ENCODE measurements at places on chromosomes 4 and X.

DNA sequence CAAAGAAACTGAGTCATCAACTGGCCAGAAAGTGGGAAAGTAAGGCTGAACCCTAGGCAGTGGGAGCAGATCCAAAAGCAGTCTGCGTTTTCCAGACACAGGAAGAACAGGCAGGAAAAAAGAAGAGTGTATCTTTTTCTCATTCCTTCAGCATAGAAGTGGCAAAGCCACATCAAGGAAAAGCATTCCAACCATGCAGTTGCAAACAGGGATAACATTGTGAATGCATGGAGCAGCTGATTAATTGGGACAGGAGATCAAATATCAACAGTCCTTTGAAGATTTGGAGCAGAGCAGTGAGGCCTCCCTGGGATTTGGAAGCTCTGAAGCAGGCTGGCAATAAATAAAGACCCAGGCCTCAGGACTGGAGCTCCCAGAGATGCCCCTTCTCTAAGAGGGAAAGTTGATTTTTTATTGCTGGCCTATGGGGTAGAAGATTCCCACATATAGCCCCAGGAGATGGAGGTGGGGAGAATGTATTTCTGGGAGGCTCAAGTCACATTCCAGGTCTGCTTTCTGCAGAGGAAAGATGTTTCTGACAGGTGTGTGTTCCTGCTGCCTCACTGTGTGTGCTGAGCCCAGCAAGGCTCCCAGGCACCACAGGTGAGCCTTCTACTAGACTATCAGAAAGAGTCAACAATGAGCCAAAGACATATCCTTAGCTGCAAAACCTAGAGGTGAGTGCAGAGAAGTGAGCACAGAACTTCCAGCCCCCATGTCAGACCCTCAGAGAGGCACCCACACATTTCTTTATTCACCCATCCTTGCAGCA is 222.5 kb downstream of the RAB28 start:
- no peak for DNase-seq

- no peak for DNase-seq
These were observed 75.4 kb downstream of the DCHS2 start for GRCh38 chr4:154416190-154416547.

GRCh38 chr4:153451911-153452657 is 14.1 kb upstream of the TMEM131L start:
- no peak for DNase-seq

DNA sequence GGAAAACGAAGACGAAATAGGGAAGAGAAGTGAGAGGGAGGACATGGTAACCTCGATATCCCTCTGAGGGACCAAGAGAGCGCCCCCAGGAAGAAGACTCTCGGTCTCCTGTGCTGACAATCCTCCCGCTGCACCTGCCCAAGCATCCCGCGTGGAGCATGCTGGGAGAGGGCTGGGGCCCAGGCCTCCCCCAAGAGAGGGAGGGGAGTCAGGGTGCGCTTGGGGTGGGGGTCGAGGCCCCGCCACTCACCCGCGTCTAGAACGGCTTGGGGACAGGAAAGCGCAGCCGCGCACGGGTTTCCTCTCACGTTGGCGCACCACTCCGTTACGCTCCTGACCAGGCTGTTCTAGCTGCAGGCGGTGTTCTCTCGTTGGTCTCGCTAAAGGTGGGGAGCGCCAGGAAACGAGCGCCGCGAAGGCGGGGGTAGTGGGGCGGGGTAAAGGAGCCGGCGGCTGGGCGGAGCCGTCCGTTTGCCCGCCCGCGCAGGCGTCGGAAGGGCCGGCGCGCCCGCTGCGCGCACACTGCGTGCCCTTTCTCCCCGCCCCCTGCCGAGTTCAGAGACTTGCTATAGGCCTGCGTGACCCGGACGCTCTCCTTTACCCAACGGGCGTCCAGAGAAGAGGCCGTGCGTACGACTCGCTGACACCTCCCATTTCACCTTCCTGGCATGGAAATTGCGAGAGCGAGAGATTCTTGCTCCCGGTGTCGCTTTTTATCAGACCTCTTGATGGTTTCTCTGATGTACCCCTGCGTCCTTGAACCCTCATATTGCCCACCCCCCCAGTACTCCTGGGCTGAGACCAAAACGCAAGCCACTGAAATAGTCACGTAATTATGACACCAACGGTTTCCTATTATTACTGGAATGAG is at the start of gene C1GALT1C1:
TSS of gene C1GALT1C1 (minus strand) at position 388 of the 871 bp plus-strand sequence. CDS start 2,888 bp downstream, outside the sequence.
- peak; percentile 69 for DNase-seq

- no peak for DNase-seq
These were observed 15.0 kb downstream of the TLR7 start for GRCh38 chrX:12881914-12882313.

DNA sequence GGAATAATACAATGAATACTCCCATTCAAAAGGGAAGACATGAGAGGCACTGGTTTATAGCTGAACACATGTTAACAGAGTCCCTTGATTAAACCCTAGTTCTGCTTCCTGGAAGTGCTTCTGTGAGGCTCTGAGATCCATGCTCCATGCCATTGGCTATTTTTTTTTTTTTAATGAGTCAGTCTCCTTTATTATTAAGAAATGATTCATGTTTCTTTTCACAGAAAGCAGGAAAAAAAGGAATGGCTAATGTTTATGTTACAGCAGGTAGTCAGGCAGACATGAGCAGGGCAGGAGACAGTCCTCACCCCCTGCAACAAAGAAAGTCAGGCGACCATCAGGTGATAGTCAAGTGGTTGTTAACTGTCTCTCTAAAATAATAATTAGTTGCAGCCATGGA is 598.7 kb downstream of the EPHA5 start:
- DNase-seq, result no peak

DNA sequence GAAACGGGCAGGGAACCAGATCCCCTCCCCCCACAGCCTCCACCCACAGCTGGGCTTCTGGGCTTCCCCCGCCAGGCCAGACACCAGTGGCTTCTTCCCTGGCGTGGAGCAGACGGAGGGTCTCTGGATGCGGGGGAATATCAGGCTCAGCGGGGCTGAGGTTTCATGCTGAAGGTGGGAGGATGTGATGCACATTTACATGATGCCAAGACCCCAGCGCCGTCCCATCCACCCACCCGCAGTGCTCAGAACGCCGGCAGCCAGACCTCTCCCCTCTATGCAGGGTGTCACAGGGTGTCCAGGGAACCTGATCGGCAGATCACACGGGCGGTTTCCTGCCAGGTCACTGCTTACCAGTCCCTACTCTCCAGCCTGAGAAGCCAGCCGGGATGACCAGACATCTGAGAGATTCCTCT is 12.8 kb upstream of the TNIP2 start:
- no peak for DNase-seq

DNA sequence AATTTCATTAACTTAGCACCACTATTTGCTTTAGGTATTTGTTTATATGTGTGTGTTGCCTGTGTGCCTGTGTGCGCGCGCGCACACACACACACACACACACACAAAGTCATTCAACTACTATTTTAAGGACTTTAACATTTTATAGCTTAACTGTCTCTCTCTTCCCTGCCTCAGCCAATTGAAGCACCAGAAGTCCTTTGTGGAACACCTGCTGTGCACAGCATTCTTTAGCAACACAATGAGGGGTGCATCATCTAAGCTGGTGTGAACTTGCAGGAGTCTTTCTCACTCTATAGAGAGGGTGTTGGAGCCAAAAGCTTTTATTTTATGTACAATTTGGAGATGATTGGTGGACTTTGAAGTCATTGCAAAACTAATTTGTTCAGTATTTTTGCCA is 31.3 kb downstream of the SLIT2 start:
- DNase-seq, result no peak

DNA sequence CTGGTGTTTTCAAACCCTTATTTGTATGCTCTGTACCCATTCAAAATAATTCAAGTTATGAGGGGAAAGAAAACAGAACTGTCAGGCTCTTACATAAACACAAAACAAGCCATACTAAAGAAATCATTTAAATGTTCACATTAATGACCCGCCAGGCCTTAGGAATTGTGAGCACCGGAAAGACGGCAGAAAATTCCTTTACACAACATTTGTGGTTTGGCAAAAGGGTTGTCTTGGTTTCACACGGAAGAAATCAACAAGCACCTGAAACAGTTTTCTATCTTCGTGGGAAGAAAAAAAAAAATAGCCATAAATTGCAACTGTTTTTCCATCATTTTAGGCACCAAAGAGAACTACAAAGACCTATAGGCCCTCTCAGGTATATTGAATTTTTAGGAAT is 188.5 kb upstream of the FTHL17 start:
- no peak for DNase-seq

- no peak for DNase-seq
These were observed 68.6 kb downstream of the RGS12 start for GRCh38 chr4:3361406-3361805.

DNA sequence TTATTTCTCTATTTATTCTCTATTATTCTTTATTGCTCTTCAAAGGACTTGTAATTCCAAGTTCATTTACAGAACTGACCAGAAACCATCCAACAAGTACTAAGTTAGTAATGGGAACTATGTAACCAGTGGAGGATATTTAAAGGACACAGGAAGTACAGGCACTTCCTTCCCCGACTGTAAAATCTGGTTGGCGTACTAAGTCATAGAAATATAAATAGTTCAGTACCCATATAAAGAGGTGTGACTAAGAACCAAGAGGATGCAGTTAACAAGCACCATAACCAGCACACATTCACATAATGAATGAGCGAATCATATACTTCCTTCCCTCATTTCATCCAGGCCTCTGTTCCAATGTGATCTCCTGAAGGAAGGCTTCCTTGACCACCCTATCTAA is 3.6 kb upstream of the EIF4E start:
- no peak for DNase-seq

- peak; percentile 74 for DNase-seq
These were observed 161.7 kb downstream of the BTC start for GRCh38 chr4:74632634-74633033.

DNA sequence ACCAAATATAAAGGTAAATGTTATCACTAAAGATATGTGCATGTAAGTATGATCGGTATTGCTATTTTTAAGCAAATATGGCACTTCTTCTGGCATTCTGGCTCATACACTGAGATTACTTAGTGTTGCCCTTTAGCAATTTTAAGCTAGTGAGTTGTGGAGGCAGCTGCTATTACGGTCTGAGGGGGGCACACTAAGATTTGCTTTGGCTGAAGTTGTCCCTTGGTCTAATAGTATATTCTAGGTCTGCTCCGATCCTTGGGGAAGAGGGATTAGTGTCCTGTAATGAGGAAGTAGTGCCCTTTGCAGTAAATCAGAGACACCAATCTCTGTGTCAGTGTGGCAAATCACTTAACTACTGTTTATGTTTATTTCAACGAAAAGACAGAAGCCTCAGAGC is 196.5 kb upstream of the FTHL17 start:
- DNase-seq, result peak; percentile 16

GRCh38 chr4:150782311-150782710 is 200.4 kb downstream of the MAB21L2 start:
- DNase-seq, result peak; percentile 36

DNA sequence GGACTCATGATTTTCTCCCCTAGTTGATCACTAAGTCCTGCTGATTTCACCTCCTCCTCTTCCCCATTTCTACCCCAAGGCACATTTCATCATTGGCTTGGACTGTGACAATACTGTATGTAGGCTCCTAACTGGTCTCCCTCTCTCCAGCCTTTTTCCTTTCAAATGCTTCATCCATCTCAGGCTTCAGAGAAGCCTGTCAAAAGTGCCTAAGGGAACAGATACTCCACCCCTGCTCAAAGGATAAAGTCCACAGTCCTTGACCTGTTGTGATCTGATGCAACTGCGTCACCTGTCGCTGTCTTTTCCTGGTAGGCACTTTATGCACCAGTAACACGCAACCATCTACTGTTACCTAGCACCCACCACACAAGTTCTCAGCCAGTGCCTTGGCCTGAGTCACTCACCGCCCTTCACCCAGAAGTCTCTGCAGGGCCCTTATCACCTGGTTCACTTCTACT is 12.8 kb downstream of the SCARB2 start:
- DNase-seq, result no peak

DNA sequence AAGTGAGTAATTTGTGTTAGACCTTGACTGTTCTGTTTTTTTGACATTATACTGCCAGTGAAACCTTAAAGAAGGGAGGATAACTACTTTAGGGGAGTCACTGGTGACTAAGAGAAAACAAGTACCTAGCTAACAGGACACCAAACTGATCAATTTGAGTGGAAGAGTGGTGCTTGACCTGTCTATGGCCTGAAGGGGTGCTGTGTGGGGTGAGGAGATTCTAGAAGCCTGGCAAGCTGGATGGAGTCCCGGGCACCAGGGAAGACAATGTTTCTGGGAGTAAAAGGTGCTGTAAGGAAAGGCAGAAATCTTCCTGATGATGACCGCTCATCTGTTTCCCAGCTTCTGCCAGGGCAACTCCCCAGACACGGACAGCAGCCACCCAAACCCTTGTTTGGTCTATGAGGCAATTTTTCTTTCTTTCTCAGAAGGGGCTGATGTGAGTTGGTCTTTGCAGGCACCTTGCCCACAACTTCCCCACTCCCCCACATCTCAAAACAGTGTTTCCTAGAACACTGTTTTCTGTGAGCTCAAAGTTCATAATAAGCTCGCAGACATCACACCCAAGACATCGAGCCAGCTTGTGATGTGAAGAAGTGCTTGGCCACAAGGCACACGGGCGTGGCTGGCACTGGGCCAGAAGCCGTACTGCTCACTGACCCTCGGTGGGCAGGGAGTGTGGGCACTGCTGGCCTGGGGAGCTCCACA is 4.6 kb downstream of the TXK start:
- no peak for DNase-seq

DNA sequence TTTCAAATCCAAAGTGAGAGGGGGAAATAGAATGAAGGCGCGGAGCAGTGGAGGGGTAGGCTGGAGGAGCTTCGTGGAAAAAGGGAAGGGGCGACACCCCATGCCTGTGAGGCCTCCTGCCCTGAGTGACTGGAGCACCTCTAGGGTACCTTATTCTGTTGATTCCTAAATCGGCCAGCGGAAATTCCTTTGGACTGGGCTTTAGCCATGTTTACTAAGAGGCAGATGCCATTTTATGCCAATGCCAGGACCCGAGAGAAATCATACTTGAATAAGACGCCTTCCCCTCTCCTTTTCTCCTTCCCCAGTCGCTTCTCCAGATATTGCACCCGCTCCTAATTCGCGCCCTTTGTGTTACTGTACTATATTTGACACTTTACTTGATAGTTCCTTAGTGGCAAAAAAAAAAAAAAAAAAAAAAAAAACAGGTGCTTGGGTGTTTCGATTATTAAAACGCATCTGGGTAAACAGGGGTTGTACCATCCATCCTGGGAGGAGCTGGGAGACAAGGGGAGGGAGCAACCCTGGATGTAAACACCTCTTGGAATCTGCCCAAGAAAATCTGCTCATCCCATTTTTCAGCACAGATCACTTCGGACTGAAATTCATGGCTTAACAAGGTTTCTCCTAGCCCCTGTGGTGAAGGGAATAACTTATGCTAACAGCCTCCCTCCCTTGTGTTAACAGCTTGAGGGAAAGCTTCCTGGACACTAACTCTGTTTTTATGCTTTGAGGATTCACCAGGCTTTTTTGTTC is 1.5 kb downstream of the BMP3 start:
- DNase-seq, result no peak

DNA sequence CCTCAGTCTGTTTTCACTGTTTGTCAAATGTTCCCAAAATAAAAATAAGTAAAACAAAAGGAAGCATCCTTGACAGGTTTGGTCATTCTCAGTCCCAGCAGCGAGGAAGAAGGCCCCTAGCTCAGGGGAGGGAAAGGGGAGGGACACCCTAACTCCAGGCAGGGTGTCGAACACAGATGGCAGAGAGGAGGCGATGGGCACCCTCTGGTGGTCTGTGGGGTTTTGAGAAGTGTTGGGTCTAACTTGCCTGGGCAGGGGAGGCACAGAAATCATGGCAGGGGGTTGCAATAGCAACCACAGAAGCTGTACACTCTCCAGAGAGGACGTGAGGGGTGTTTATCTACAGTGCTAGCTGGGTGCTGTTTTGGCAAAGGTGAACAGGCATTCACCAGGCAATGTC is 229.8 kb upstream of the SFRP2 start:
- DNase-seq, result no peak

GRCh38 chr4:85642356-85643100 is 167.6 kb downstream of the ARHGAP24 start:
- DNase-seq, result no peak

- DNase-seq, result no peak
These were observed 30.9 kb downstream of the CD38 start for GRCh38 chr4:15809058-15809457.
